EH (cell line): ENCODE measurements at places on chromosomes 7 and 10.

DNA sequence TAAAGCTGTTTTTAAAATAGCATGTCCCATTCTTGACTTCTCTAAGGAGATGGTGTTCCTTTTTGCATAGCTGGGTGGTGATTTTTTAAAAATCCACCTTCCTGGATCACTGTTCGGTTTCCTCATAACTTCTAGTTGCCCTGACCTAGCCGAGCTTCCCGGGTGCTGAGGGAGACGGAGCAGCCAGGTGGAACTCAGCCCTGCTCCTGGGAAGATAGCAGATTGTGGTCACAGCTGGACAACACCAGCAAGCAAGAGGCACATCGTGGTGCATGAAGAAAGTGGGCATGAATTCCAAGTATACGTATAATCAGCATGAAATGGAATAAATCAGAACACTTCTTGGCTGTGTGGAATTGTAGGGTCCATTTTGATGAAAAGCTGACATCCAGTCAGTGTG, 73.5 kb upstream of the RSU1 start:
- DNase-seq, result no peak

- DNase-seq, result peak; percentile 90
These were observed 169.2 kb downstream of the HGF start for GRCh38 chr7:81600608-81601007.

DNA sequence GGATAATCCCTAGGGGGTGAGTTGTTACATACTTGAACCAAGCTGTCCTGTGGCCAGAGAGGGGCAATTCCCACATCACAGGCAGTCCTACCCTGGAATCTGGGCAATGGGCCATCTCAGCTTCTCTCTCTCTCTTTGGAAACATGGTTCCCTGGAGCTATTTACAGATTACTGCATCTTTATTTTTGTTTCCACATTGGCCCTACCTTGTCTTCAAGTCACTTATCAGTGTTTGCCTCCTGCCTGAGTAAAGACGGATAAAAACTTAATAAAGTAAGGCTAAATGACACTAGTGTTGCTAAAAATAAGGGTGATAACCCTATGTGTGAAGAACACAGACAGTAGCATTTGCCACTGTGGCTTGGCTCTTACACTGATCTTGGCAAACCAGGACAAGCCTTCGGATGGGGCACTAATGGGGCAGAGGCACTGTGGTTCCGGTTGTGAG, 228.2 kb downstream of the GFRA1 start:
- DNase-seq, result peak; percentile 67

DNA sequence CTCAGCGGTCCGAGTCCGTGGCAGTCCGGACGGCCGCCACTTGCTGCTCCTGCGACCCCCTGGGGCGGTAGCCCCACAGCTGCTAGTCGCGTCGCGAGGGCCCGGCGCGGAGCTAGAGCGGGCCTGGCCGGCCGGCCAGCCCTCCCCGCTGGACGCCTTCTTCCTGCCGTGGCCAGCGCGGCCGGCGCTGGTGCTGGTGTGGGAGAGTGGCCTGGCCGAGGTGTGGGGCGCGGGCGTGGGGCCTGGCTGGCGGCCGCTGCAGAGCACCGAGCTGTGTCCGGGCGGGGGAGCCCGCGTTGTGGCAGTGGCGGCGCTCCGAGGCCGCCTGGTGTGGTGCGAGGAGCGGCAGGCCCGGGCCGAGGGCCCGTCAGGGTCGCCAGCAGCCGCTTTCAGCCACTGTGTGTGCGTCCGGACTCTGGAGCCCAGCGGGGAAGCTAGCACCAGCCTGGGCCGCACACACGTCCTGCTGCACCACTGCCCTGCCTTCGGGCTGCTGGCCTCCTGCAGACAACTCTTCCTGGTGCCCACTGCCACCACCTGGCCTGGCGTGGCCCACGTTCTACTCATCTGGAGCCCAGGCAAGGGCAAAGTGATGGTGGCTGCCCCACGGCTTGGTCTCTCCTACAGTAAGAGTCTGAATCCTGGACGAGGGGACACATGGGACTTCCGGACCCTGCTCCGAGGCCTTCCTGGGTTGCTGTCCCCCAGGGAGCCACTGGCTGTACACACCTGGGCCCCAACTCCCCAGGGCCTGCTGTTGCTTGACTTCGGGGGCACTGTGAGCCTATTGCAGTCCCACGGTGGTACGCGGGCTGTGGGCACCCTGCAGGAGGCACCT, 631 bp downstream of the HPS6 start:
- DNase-seq, result peak; percentile 39

DNA sequence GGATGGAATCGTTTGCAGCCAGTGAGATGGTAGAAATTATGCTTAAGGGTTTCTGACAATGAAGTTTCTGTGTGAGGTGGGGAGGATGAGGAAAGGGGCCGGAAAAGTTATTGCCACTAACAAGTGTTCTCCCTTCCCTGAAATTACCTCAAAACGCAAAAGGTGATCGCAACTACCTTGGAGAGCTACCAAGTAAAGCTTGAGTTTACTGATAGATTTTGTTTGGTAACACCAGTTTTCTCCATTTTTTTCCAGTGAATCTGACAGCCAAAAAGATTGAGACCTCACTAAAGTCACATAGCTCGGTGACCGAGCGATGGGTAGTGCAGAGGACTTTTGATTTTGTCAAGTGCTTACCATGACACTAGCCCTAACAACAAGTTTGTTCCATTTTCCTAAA, 1.6 kb downstream of the SUV39H2 start:
- no peak for DNase-seq

DNA sequence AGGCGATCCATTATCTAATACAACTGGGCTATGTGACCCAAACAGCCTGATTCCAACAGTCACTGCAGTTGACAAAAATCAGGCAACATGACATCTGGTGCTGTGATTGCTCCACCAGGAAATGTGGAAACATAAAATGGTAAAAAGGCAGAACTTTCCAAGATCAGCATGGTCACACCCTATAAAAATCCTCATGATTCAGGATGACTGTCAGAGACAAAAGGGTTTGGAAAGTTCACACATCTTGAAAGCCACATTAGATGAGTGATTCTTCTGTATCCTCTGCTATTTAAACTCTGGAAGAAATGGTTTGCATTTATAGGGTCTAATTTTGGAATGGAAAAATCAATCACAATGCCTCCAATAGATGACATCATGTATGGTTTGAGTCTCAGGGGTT, 662.6 kb upstream of the IGFBP3 start:
- peak; percentile 89 for DNase-seq

DNA sequence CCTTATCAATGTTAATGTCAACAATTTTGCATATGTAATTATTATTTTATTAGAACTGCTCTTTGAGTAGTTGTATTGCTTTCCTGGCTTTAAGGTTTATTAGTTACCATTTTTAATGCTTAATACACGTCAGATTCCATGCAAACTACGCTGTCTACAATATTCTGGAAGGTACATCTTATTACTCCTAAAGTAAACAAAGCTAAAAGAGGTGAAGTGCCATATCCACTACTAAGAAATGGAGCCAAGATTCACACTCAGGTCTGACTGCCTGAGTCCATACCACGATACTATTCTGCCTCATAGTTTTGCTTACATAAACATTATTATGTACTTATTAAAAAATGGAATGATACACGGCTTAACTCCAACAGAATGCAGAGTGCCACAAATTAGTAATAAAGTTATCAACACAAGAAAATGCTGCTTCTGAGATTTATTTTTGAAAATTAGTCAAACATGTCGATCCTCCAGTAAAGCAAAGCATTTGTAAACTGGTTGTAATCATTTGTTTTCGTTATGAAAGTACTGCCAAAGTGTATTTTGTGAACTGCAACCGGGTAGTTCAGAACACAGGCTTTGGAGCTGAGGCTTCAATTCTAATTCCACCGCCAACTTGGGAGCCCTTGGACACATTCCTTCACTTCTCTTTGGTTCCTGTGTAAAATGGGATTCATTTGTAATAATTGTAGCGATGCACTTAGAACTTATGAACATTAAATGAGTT, 1.1 kb upstream of the DMTF1 start:
- no peak for DNase-seq

DNA sequence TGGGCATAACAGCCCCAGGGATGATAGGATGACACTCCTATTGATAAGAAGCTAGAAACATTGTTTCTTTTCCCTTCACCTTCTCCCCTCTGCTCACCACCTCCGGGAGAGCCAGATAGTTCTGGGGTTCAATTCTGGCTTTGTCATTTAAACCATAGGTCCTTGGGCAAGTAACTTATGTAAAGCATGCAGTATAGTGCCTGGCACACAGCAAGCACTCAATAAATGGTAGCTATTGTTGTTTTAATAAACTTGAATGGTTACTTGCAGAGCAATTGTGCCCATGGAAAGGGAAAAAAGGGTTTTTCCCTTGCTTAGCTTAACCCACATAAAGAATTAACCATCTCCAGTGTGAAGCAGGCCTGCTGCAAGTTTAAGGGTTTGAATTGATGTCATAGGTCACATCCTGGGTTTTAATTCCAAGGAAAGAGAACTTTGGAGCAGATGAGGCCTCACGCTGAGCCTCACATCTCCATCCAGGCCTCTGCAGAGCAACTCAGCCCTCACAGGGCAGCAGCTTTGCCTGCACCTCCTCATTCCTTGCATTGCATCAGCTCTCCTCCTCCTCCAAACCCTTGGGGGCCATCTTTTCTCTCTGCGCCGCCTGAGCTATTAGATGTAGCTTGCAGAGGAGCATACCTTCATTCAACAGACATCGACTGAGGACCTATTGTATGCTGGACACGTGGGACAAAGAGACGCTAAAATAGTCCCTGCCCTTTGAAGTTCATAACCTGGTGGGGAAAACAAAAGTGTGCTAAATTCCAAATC, 22.9 kb downstream of the ZNF775 start:
- DNase-seq, result peak; percentile 5

GRCh38 chr10:99630433-99630832, 10.2 kb upstream of the SLC25A28 start:
- DNase-seq, result peak; percentile 71

- peak; percentile 65 for DNase-seq
These were observed 91.2 kb downstream of the GTF2IRD1 start for GRCh38 chr7:74544706-74545469.

- DNase-seq, result peak; percentile 100
These were observed at the start of gene BPGM for GRCh38 chr7:134646425-134647305. BPGM (plus strand) TSS chr7:134646853; CDS start chr7:134661508, 14,655 bp downstream.

GRCh38 chr10:84156768-84157167, 16.8 kb upstream of the GPR15LG start:
- DNase-seq, result peak; percentile 7

DNA sequence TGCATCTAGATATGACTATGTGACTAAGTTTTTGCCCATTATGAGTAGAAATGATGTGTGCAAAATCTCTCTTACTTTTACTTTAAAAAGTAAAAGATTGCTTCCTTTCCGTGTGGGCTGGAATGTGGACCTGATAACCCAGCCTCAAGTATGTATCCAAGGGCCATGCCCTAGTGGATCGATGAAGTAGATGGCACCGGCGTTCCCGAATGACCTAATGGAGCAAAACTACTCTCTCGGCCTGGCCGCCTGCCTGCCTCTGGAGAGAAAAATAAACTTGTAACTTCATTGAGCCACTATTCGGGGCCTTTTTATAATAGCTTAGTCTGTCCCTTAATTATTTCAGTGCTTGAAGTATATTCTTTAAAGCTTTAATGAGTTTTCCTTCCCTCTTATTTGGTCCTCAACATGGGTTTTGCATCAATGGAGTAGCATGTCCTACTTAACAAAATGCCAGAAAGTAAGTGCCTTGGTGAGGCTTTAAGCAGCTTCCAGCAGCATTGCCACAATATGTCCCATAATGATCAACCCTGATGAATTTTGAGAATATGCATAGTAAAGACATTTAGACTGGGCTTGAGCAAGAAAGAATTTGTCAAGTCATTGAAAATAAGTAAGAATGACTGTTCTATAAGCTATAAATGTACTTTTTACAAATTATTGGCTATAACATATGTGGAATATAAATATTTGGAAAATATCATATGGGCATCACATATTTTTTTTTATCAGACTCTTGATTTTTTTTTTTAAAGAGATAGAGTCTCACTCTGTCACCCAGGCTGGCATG, 61.4 kb downstream of the PLXDC2 start:
- DNase-seq, result no peak

DNA sequence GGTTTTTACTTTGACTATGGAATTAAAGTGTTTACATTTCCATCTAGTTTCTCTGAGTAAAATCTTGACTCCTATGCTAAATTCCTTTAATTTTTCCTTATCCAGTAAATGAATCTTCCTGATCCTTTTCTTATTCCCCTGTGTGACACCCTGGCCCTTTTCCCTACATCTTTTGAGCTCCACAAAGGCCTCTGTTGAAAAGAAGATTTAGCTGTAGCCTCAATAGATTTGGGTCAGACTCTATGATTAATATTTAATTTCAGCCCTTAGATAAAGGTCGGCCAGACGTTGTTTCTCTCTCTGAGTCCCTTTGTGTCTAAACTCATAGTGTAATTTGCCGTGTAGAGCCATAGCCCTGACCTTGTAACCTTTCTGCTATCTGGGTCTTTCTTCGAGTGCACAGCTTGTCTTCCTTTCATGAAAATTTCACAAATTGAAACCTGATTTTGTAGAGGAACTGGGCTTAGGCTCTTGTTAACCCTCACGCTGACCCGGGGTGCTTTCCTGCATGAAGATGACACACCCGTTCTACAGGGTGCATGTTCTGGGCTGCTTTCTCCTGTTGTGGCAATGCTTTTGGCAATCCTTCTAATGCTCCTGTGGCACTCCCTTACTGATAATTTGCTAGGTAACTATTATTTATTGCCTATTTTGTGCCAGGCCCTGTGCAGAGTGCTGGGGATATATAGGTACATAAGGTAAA, 21.2 kb downstream of the LSMEM1 start:
- no peak for DNase-seq

GRCh38 chr7:36245684-36246299, 92.7 kb downstream of the EEPD1 start:
- no peak for DNase-seq

GRCh38 chr10:7410301-7410861, 453 bp downstream of the SFMBT2 start:
- peak; percentile 5 for DNase-seq

DNA sequence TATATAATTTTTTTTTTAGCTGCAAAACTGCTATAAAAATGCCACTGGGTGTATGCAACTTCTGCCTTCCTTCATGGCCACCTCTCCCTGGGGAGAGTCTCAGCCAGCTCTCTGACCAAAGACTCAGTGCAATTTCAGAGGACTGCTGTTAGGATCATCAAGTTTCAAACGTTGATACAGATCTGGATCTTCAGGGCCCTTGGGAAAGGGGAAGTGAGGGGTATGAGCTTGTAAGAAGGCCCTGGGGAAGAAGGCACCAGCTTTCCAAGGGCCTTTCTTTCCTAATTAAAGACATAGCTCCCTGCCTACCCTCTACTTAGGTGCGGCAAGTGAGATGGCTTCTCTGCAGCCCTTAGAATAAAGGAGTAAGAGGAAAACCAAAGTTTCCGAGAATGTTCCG, 130.4 kb downstream of the CUL2 start:
- DNase-seq, result no peak

DNA sequence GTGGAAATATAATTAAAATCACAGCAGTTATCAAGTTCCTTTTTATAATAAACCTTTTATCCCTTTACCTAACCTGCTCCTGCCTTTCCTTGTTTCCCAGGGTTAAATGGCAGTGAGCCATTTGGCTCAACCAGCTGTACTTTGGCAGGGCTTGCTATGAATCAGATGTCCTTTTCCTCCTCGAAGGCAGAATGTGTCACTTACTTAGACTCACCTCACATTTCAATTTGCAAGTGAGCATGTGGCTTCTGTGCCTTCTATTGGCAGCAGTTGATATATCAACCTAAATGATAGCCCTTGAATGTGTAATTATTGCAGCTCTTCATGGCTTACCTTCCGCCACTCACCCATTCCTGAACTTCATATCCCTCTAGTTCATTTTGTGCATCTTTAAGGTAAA, 301.7 kb downstream of the CSTF2T start:
- DNase-seq, result peak; percentile 72
